ENCODE measurements at places on chromosomes 16 and 17.

- peak overlapping the region; percentile 91 for H3K27ac ChIP-seq
- H3K4me3 ChIP-seq: peak overlapping the region; percentile 98
- H3K36me3 ChIP-seq: peaks cover 31% of the 10 kb centered on the region
- peaks cover 42% of the 10 kb centered on the region for H3K4me1 ChIP-seq
- no peak for DNase-seq
Observed at GRCh38 chr16:1965396-1966001, 873 bp upstream of the RPS2 start.

- H3K36me3 ChIP-seq: no peaks in the 10 kb centered on the region
- peaks cover 11% of the 10 kb centered on the region for H3K4me1 ChIP-seq
- no peak overlapping the region for H3K27ac ChIP-seq
- H3K27me3 ChIP-seq: no peaks in the 10 kb centered on the region
- no peak overlapping the region for H3K4me3 ChIP-seq
- DNase-seq: no peak
Observed at GRCh38 chr16:87437911-87438610, 45.9 kb downstream of the MAP1LC3B start.

DNA sequence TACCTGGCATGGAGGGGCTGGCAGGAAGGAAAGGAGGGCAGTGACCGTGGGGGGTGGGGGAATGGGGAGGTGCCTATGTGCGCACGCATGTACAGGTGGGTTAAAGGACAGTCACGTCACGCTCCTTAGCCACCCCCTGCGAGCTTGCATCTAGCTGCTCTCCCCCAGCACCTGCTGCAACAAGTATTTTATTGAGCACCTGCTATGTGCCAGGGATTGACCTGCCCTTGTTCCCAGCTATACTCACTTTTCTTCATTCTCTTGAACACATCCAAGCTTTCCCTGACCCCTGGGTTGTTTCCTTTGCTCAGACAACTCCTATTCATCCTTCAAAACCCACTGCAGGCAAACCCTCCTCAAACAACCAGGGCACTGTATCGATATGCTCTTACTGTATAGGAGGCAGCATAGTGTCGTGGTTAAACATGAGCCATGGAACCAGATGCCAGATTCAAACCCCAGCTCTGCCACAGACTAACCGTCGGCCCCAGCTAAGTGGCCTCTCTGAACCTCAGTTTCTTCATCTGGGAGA, 155.2 kb upstream of the CIBAR2 start:
- no peak overlapping the region for H3K27ac ChIP-seq
- no peaks in the 10 kb centered on the region for H3K27me3 ChIP-seq
- H3K4me3 ChIP-seq: no peak overlapping the region
- no peaks in the 10 kb centered on the region for H3K4me1 ChIP-seq
- DNase-seq: no peak

DNA sequence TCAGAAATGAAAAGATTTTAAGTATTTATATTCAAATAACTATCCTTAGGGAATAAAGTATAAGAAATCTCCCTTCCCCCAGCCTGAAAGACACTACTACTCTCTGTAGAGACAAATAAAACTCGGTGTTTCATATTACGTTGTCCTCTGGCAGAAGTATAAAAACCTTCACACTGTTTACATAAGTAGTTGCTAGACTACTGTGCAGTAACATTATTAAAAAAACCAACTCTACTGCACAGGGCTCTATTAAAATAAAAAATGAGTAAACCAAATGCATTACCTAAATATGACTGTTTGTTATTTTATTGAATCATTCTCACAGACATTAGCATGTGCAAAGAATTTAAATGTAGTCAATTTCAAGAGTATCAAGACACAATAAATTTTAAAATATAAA, 67.4 kb downstream of the MED13 start:
- H3K4me1 ChIP-seq: peaks cover 26% of the 10 kb centered on the region
- H3K36me3 ChIP-seq: no peaks in the 10 kb centered on the region
- H3K27me3 ChIP-seq: no peaks in the 10 kb centered on the region
- H3K27ac ChIP-seq: no peak overlapping the region

DNA sequence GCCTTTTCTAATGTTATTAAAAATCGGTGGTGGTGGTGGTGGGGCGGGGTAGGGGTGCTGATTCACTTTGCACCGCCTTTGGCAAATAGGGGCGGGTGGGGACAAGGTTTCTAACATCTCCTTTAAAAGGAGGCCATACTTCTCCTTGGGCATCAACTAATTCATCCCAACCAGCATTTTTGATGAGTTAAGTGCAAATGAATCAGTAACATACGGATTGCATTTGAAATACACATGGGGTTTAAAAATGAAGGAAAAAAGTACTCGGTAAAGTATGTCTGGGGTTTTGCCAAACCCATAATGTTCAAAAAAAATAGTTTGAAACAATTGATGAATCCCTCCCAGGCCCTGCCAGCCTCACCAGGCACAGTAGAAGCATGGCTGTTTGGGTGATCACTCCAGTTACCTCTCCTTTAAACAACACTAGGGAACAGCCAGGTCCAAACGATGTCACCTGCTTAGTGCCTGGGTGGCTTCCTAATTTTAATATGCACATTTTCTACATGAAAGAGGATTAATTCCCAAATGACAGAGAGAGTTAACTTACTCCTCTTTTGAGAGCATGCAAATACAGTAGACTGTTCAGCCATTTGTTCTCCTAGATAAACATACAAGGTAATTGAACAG, 107.2 kb downstream of the ANKFN1 start:
- no peaks in the 10 kb centered on the region for H3K4me1 ChIP-seq
- no peak overlapping the region for H3K4me3 ChIP-seq
- no peak overlapping the region for H3K27ac ChIP-seq
- no peak for DNase-seq
- H3K27me3 ChIP-seq: no peaks in the 10 kb centered on the region
